ENCODE measurements at places on chromosomes 5 and 9.

DNA sequence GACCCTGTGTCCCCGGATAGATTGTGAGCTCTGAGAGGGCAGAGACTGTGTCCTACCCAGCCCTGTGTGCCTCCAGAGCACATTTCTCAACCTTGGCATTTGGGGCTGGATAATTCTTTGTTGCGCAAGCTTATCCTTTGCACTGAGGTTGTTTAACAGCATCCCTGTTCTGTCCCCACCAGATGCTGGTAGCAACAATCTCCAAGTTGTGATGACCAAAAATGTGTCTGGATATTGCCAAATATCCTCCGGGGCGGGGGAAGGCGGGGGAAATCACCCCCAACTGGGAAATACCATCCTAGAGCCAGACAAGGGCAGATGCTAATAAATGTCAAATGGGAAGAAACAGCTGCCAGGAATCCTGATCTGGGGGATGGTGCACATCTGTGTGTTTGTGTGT is 24.0 kb upstream of the TNIP1 start:
- DNase-seq: no peak

- no peak for DNase-seq
These were observed 40.1 kb downstream of the PHAX start for GRCh38 chr5:126640866-126641265.

DNA sequence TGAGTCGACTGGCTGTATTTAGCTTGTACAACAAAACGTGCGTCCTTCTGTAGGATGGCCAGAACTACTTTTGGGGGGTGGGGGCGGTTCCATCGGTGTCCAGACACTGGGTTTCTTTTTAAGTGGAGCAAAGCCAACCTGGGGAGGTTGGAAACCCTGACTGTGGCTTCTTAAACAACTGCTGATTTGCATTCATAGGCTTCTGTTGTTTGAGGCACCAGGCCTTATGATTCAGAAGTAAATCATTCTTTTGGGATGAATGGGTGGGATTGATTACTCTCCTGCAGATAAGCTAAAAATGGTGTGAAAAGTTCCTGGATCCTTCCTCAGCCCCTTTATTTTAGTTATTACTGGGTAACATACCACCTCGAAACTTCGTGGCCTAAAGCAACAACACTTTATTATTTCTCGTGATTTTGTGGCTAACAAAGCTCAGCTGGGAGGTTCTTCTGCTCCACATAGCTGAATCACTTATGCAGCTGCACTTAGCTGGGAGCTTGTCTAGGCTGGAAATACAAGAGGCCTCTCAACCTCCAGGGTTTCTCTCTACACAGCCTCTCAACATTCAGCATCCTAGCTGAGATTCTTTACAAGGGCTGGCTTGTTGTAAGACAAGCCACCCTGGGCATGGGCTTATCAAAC is 12.2 kb upstream of the SMIM32 start:
- DNase-seq: no peak

DNA sequence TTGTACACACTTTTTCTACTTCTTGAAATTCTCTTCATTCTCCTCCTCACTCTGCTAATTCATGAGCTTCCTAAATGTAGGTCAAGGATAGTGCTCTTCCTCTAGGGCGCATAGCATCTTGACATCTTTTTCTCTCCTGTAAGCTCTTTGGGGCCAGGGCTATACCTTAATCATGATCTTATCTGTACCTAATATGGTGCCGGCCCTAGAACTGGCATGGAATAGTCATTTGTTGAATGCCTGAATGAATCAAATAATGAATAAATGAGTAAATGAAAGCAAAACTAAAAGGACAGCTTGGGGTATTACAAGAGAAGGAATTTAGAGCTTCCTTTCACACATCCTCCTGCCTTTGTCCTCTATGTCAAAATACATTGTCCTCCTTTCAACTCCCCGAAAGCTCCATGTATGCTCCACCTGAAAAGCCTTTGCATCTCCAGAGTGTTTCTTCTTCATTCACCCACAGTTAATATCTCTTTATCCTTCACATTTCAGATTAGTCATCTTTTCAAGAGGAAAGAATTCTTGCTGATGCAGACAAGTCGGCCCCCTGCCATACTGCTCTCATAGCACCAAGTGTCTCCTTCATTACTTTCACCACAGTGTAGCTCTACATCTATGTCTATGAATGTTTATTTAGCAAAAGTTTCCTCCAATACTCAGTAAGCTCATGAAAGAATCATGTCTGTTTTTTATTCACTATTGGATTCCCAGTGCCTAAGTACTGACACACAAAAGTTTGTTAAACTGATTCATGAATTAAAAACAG is 16.4 kb upstream of the PPP2R2B start:
- no peak for DNase-seq

DNA sequence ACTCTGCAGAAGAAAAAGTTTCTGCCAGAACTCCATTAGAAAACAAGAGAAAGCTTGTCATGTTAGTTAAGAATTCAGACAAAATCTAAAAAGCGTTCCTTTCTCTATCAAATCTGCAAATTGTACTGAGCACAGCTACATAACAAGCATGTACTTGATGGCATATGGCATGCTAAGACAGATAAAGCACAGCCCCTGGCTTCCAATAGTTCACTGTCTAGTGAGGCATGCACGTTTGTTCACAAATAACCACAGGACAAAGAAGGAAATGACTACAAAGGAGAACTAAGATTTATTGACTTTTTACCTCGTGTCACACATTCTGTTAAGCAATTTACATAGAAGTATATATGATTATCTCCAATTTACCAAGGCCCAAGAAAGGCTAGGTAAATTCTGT is 518.2 kb upstream of the TLE4 start:
- DNase-seq: no peak

- DNase-seq: peak; percentile 27
These were observed 57.1 kb upstream of the NMUR2 start for GRCh38 chr5:152462021-152462721.

DNA sequence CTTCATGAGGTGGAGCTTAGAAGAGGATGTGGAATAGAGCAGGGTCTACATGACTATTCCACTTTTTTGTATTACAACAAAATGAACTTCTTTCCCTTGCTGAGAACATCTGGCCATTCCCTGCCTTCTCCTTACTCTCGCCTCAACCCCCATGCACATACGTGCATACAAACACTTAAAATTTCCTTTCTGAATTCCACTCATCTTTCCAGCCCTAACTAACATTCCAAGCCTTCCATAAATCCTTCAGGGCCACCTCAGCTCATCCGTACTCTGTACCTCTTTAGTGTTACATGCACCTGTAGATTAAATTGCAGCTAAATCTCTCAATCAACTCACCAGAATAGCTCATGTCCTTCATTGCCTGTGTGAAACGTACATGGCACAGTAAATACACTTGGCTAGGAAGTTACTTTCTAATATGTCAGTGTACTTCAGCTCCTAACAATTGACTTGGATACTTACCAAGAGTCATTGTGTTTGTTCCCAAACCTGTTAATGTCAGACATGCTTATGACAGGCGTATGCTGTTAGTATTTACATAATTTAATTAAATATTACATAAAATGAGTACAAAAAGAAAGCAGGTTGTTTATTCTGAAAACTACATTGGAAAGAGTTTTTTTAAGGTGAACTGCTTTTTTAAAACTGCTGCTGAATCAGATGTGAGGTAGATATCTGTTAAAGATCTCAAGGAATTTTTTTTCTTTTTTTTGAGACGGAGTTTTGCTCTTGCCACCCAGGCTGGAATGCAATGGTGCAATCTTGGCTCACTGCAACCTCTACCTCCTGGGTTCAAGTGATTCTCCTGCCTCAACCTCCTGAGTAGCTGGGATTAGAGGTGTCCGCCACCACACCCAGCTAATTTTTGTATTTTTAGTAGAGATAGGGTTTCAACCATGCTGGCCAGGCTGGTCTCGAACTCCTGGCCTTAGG is 55.7 kb downstream of the GLIS3 start:
- no peak for DNase-seq

DNA sequence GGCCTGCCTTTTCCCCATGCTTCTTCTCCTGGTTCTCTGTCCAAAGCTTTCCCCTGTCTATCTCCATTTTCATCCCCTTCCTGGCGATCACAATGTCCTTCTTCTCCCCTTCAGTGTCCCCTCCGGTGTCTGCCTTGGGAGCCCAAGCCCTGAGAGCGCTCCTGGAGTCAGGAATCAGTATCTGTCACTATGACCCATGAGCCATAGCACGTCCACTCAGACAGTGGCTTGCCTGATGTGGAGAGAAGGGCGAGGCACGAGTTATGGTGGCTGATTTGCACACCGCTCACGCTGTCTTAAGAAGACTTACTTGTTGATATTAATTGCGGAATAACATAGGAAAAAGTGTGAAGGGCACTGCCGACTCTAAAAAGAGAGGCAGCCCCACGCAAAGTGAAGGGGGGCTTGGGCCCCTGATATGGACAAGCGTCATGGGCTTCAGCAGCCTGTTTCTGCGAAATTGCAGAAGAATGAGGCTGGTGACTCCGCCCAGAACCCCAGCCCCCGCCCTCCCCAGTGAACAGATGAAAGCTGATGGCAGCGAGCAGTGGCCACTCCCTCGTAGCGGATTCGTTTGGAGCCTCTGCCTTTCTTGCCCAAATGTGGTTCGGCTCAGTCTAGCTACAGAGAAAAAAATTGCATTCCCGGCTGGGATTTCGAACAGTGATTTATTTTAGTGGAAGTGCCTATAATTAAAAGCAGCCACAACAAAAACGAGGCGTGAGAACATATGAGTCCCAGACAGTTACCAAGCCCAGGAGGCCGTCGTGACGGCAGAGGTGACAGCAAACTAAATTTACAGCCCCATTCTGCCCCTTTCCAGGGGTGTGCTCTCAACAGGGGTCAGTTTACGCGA is 149.8 kb downstream of the ICE1 start:
- no peak for DNase-seq

GRCh38 chr5:167294882-167295680 is 996.4 kb upstream of the WWC1 start:
- no peak for DNase-seq

DNA sequence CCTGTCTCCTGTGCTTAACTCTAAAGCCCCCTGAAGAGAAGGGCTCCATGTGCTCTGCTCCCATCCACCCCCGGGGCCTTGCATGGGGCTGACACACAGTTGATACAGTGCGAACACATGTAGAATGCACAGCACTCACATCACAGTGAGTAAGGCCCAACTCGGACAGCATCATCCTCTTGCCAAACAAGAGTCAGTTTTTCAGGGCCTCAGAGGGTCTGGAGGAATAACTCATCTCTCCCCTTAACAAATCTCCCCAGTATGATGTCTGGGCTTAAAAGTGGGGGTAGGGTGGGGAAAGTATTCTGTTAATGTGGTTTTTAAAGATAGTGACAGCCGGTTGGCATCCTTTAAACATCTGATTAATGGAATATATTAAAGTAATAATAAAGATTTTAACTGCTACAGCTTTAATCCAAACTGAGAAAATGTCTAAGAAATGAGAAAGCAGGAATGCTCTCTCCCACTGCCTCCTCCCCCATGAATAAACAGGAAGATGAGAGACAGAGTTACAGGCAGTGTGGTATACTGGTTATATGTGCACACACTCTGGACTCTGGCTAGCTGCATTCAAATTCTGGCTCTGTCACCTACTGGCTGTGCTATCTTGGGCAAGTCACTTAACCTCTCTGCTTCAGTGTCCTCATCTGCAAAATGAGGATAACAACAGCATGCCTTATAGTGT is 22.5 kb downstream of the APBA1 start:
- DNase-seq: no peak

DNA sequence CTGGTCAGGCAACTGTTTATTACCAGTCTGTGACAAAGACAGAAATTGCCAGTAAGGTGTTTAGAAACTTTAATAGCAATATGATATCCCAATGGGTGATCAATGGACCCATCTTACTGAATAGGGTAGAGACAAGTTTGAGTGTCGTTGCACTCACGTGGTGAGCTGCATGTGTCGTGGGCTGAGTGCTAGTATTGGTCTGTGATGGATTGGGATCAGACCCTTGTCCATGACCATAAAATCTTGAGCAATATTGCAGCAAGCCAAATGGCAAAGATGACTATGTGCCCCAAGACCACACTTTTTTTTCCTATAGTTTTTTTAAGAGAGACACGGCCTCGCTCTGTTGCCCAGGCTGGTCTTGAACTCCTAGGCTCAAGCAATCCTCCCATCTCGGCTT is 114.5 kb downstream of the PALM2AKAP2 start:
- DNase-seq: no peak

- DNase-seq: no peak
These were observed 1.4 kb downstream of the GLIS3 start for GRCh38 chr9:4298255-4299004.

- no peak for DNase-seq
These were observed 31.8 kb downstream of the ERMP1 start for GRCh38 chr9:5800969-5801738.

DNA sequence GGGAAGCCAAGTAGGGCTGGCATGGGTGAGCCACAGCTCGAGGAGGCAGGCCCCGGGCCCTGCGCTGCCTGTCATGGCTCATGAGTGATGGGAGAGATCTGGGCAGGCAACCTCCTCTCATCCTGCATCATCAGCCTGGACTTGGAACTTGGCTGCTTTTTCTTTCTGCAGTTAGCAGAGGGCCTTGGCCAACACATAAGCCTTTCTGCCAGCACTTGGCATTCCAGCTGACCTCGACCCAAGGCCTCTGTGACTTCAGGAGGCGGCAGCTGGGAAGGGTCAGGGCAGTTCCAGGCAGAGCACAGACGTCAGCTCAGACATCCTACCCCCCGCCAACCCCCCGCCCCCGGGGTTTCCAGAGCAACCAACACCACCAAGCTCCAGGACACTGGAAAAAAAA is 7.6 kb downstream of the S1PR3 start:
- DNase-seq: no peak

DNA sequence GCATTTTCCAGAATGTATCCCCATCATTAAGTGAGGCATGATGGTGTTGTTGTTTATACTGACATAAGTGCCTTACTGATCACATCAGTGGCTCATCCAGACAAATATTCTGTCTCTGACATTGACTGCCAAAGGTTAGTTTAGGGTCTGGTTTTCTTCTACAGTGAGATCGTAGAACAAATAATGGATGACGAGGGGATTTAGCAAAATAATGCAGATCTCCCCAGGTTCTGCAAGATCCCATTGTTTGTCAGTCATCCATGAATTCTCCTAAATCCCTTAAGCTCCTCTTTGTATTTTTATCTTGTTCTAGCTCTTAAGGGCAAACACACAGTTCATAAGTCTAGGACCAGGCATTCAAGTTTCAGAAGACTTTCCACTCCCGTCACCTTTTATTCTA is 93.1 kb upstream of the DHFR start:
- DNase-seq: no peak

GRCh38 chr5:151340004-151340403 is 7.4 kb downstream of the SLC36A2 start:
- DNase-seq: no peak

DNA sequence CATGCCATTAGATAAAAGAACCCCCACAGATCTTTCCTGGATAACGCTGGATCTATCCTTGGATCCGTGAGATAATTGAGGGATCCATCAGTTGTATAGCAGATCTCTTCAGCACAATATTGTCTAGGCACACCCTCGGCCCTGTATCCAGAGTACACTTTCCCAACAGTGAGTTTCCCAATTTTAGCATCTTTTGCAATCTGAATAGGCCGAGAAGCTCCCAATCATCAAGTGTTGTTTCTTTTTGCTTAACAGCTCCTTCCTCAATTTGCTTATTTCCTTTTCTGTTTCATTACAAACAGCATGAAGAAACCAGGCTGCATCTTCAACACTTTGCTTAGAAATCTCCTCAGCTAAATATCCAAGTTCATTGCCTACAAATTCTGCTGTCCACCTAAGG is 4.4 kb upstream of the SPTLC1 start:
- peak; percentile 60 for DNase-seq

- no peak for DNase-seq
These were observed 83.1 kb upstream of the CPLX2 start for GRCh38 chr5:175788155-175788787.

GRCh38 chr5:131505237-131505908 is 129.7 kb downstream of the RAPGEF6 start:
- DNase-seq: no peak

GRCh38 chr5:149277801-149278200 is 6.1 kb downstream of the AFAP1L1 start:
- DNase-seq: no peak

Data from AML-193 (cell line).